T-helper 17 cell (primary cell): ENCODE measurements at places on chromosomes 3 and 15. TPM values are rescaled to one million over a fixed set of nuclear protein-coding genes. Genes with fewer than 3 reads are reported as not detected.

Gene GOLGA6A
- total RNA-seq, result not detected

Gene CYP1A2
- not detected for total RNA-seq

Gene C3orf22
- total RNA-seq, result not detected

Gene THRB
- not detected for total RNA-seq

Gene SEMA3B
- total RNA-seq, result 1.7 TPM

- H3K27ac ChIP-seq, result no peak overlapping the region
- no peaks in the 10 kb centered on the region for H3K4me1 ChIP-seq
- no peaks in the 10 kb centered on the region for H3K36me3 ChIP-seq
- H3K27me3 ChIP-seq, result peaks cover 27% of the 10 kb centered on the region
- no peak for DNase-seq
- no peak overlapping the region for H3K4me3 ChIP-seq
Observed at GRCh38 chr3:138443091-138443490, 8.7 kb downstream of the ESYT3 start.

GRCh38 chr15:43510200-43511011 lies 7.0 kb upstream of the MAP1A start:
- peak overlapping the region; percentile 95 for H3K4me3 ChIP-seq
- H3K27ac ChIP-seq, result peak overlapping the region; percentile 96
- no peaks in the 10 kb centered on the region for H3K27me3 ChIP-seq
- H3K4me1 ChIP-seq, result peaks cover 38% of the 10 kb centered on the region
- DNase-seq, result peak; percentile 93
- H3K36me3 ChIP-seq, result peaks cover 2% of the 10 kb centered on the region

GRCh38 chr3:143737065-143737464 lies 111.2 kb downstream of the SLC9A9 start:
- no peak overlapping the region for H3K27ac ChIP-seq
- DNase-seq, result no peak
- no peak overlapping the region for H3K4me3 ChIP-seq
- H3K36me3 ChIP-seq, result peaks cover 4% of the 10 kb centered on the region

- H3K27me3 ChIP-seq, result no peaks in the 10 kb centered on the region
- H3K36me3 ChIP-seq, result no peaks in the 10 kb centered on the region
- no peak overlapping the region for H3K27ac ChIP-seq
- DNase-seq, result no peak
- H3K4me3 ChIP-seq, result no peak overlapping the region
Observed at GRCh38 chr3:106711650-106712049, 665.6 kb upstream of the CCDC54 start.

GRCh38 chr3:32401126-32401525 lies 9.5 kb downstream of the CMTM7 start:
- no peaks in the 10 kb centered on the region for H3K36me3 ChIP-seq
- DNase-seq, result no peak
- H3K27ac ChIP-seq, result peak overlapping the region; percentile 97
- no peaks in the 10 kb centered on the region for H3K27me3 ChIP-seq
- H3K4me3 ChIP-seq, result peak overlapping the region; percentile 94
- peaks cover 38% of the 10 kb centered on the region for H3K4me1 ChIP-seq

DNA sequence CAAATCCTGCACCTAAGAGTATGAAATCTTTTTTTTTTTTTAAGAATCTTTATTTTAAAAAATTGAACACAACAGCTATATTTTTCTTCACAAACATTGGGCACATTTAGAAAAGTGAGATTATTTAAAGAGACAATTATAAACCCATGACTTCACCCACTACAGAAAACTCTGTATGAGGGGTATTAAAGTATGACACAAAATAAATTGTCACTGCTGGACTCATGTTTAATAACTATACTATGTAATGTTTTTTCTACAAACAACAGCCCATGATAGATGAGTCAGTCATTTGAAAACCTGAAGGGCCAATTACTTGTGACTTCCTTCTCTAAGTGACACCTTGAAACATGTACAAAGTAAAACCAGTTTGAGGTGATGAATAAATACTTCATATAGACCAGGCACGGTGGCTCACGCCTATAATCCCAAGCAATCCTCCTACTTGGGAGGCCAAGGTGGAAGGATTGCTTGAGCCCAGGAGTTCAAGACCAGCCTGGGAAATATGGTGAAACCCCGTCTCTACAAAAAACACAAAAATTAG lies 36.0 kb downstream of the AQR start:
- H3K27ac ChIP-seq, result peak overlapping the region; percentile 43
- H3K27me3 ChIP-seq, result no peaks in the 10 kb centered on the region
- H3K4me3 ChIP-seq, result no peak overlapping the region
- no peak for DNase-seq
- H3K36me3 ChIP-seq, result peaks cover 10% of the 10 kb centered on the region

DNA sequence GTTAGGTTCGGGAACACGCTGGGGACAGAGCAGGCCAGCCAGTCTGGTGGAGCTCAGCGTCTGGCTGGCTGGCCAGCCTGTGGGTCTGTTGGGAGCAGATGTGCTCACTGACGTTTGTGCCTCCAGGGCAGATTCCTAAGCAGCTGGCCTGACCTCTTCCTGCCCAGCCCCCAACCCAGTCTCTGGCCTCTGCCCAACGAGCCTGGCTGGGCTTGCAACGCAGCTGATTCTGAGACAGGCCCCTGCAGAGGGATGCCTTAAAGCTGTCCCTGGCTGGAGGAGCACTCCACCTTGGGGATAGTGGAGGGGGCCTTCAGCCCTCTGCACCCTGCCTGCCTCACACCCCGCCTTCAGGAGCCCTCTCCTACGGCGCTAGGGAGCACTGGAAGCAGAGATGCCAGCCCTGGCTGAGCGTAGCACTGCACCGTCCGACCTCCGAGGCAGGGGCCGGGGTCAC lies 46.0 kb downstream of the KLF13 start:
- no peaks in the 10 kb centered on the region for H3K27me3 ChIP-seq
- peak overlapping the region; percentile 77 for H3K27ac ChIP-seq
- H3K36me3 ChIP-seq, result peaks cover 2% of the 10 kb centered on the region
- DNase-seq, result no peak

DNA sequence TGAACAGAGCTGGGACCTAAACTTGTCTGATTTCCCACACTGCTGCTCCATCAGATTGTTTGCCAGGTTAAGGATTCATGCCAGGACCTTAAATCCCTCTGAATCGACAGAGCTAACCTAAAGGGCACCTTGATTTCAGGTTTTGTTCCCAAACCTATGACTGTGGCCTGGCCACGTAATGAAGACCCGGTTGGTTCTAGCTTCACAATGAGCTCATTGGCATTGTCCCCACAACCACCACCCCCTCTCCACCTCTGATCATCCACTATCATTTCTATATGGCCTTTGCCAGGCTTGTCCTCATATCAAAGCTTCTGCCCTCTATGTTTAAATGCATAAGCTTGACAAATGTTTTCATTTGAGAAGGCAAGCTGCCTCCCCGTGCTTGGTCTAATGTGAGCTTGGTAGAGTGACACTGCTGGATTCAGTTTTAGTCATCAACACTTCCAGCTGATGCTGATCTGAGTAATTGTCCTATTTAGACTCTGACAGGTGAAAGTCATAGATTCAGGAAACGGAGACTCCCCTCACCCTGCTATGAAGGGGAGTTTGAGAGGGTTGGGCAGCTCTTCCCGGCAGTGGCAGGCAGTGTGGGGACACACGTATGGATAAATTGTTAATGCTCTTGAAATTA lies 407.1 kb upstream of the CFAP20DC start:
- peaks cover 10% of the 10 kb centered on the region for H3K4me1 ChIP-seq
- H3K36me3 ChIP-seq, result no peaks in the 10 kb centered on the region
- no peaks in the 10 kb centered on the region for H3K27me3 ChIP-seq
- DNase-seq, result no peak

DNA sequence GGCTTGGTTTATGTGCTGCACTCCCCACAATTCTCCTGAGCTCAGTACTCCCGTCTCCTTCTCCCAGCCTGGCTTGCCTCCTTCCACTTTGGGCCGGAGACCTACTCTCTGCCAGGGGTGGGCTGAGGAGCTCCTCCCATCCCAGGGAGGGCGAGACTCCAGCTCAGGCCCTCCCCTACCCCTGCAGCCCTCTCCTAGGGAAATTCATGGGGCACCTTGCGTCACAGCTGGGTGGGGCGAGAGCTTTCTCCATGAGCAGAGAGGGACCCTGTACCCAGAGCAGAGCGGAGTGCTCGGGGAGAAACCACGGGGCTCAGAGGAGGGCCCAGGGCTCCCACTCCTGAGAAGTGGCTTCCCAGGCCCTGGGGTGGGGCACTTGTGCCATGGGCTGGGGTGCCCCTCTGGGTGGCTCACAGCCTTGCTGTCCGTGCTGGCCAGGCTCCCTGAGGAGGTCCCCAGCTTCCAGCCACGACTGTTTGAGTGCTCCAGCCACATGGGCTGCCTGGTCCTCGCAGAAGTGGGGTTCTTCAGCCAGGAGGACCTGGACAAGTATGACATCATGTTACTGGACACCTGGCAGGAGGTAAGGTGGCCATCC lies 13.3 kb downstream of the VILL start:
- H3K4me1 ChIP-seq, result peaks cover 25% of the 10 kb centered on the region
- no peak overlapping the region for H3K4me3 ChIP-seq
- no peaks in the 10 kb centered on the region for H3K36me3 ChIP-seq
- no peak for DNase-seq
- no peaks in the 10 kb centered on the region for H3K27me3 ChIP-seq

- H3K27ac ChIP-seq, result no peak overlapping the region
- H3K4me1 ChIP-seq, result no peaks in the 10 kb centered on the region
- no peaks in the 10 kb centered on the region for H3K36me3 ChIP-seq
- no peak overlapping the region for H3K4me3 ChIP-seq
- no peak for DNase-seq
Observed at GRCh38 chr15:48451241-48451640, 120.0 kb downstream of the DUT start.

- H3K36me3 ChIP-seq, result no peaks in the 10 kb centered on the region
- no peaks in the 10 kb centered on the region for H3K27me3 ChIP-seq
- DNase-seq, result no peak
- H3K4me1 ChIP-seq, result no peaks in the 10 kb centered on the region
Observed at GRCh38 chr3:182464513-182465145, 328.7 kb upstream of the ATP11B start.

GRCh38 chr15:78537266-78537905 lies 2.9 kb upstream of the PSMA4 start:
- no peaks in the 10 kb centered on the region for H3K27me3 ChIP-seq
- H3K36me3 ChIP-seq, result peaks cover 4% of the 10 kb centered on the region
- no peak overlapping the region for H3K4me3 ChIP-seq
- H3K4me1 ChIP-seq, result peaks cover 25% of the 10 kb centered on the region
- H3K27ac ChIP-seq, result peak overlapping the region; percentile 6

DNA sequence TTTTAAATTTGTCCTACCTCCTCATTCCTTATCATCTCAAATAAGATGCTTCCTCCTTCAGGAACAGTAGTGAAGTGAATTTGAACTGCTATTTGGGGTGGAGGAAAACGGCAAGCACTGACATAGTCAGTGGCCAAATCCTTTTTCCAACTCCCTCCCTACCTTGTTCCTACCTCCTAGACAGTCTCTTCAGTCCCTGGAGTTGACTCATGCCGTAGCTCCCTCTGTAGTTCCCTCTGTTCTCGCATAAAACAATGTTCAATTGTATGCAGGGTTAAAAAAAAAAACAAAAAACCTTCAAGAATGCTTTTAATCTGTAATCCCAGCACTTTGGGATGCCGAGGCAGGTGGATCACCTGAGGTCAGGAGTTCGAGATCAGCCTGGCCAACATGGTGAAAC lies 1.4 kb downstream of the UBR1 start:
- DNase-seq, result no peak
- peak overlapping the region; percentile 45 for H3K4me3 ChIP-seq
- peaks cover 53% of the 10 kb centered on the region for H3K4me1 ChIP-seq
- no peaks in the 10 kb centered on the region for H3K27me3 ChIP-seq
- H3K27ac ChIP-seq, result no peak overlapping the region
- peaks cover 11% of the 10 kb centered on the region for H3K36me3 ChIP-seq

GRCh38 chr3:99663977-99664376 lies 25.6 kb downstream of the COL8A1 start:
- H3K4me3 ChIP-seq, result no peak overlapping the region
- no peak for DNase-seq
- H3K27ac ChIP-seq, result no peak overlapping the region
- peaks cover 16% of the 10 kb centered on the region for H3K27me3 ChIP-seq

DNA sequence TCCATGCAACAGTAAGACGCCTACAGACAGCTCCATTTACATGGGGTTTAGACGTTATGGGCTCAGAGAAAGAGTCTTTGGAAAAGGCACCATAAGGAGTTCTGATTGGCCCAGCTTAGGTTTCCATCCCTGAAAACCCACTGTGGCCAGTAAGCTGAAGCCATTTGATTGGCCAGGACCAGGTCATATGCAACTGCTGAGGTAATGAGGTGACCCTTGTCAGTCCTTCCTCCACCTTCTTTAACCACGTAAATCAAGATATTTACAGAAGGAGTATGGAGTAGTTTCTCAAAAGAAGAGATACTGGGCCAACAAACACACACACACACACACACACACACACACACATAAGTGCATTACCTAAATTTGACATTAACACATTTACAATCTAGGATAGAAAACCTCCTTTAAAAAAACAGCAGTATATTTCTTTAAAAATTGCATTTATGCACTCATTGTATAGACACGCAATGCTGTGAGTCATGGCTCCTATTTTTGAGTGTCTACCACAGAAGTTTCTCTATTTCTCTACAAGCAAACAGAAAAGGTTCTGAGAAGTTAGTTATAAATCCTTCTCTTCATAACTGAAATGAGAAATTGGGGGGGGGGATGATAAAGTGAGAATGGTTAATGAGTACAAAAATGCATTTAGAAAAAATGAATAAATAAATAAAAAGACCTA lies 16.3 kb upstream of the MB21D2 start:
- peaks cover 5% of the 10 kb centered on the region for H3K27me3 ChIP-seq
- H3K27ac ChIP-seq, result no peak overlapping the region
- H3K36me3 ChIP-seq, result no peaks in the 10 kb centered on the region
- no peaks in the 10 kb centered on the region for H3K4me1 ChIP-seq
- DNase-seq, result no peak
